Fibroblast of the aortic adventitia (primary cell): ENCODE measurements at places on chromosomes 2 and 18. TPM values are rescaled to one million over a fixed set of nuclear protein-coding genes. Genes with fewer than 3 reads are reported as not detected.

The KATNAL2 gene
- 2.7 and 10.4 TPM in 2 replicates for total RNA-seq

The IL36RN gene
- not detected in 2 replicates for total RNA-seq

The TMEM37 gene
- not detected in 2 replicates for total RNA-seq

The ITGB6 gene
- under 0.01 TPM in 1 of 2 replicates, not detected in the other for total RNA-seq

The CCL20 gene
- total RNA-seq = not detected in 2 replicates

The EMILIN2 gene
- 11.2 and 76.0 TPM in 2 replicates for total RNA-seq

The EMILIN1 gene
- total RNA-seq = 81.3 and 153 TPM in 2 replicates
